Activated CD4-positive, alpha-beta memory T cell treated with anti-CD3 and anti-CD28 coated beads for 36 hours (primary cell): ENCODE measurements at places on chromosomes 3 and 15. TPM values are rescaled to one million over a fixed set of nuclear protein-coding genes. Genes with fewer than 3 reads are reported as not detected.

The ALPK3 gene
- total RNA-seq, result 0.12 TPM

The NUSAP1 gene
- total RNA-seq, result 227 TPM

The CCRL2 gene
- 1.4 TPM for total RNA-seq

- no peak overlapping the region for H3K27ac ChIP-seq
- H3K4me1 ChIP-seq, result no peaks in the 10 kb centered on the region
- H3K27me3 ChIP-seq, result no peaks in the 10 kb centered on the region
- no peak for DNase-seq
- no peaks in the 10 kb centered on the region for H3K36me3 ChIP-seq
These were observed 500.7 kb upstream of the ARRDC4 start for GRCh38 chr15:97459771-97460170.

GRCh38 chr3:73611176-73611575, 13.6 kb downstream of the PDZRN3 start:
- H3K4me1 ChIP-seq, result no peaks in the 10 kb centered on the region
- DNase-seq, result no peak
- H3K27me3 ChIP-seq, result no peaks in the 10 kb centered on the region
